ACHN (cell line): ENCODE measurements at places on chromosomes 12 and 14.

GRCh38 chr14:54700717-54701116 lies 133.8 kb downstream of the SAMD4A start:
- no peak for DNase-seq

DNA sequence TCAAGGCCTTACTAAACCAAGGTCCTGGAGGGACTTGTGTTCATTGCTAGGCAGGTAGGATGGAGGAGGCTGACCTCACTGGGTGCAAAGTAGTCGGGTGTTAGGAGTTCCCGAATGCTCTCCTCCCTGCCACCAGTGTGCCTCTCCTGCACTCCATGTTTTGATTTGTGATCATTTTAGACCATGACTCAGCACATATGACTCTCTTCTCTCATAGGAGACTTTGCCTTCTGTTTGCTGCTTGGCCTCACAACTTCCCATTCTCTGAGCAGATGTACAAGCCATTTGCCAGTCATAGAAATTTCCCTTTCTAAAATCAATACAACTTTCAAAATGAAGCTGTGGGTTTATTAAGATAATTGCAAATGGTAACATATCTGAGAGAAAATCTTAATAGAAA lies 46.6 kb upstream of the LRIG3 start:
- no peak for DNase-seq

- no peak for DNase-seq
Observed at GRCh38 chr12:67790660-67791059, 142.1 kb downstream of the DYRK2 start.

DNA sequence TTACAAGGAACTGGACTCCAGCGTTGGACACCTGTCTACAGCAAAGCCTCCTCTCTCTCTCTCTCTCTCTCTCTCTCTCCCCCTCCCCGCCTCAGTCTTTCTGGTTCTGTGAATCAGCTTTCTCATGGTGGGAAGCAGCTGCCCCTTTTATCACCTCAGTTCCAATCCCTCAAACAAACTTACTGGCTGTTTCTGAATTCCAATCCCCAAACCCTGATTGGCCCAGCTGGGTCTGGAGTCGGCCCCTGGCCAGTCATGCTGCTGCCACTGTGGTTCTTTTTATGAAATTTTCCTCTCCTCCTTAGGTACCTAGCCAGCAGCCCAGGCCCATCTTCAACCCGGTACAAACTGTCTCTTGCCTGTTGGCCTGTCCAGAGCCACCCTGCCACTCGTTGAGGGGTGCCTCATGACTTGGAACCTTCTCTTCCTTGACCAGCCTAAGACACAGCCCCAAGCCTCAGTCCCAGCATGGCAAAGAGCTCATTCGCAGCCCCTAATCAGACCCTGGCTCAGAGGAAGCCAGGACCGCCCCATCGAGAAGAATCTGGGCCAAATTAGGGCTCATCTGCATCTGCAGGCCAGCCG lies 9.4 kb upstream of the MORN3 start:
- DNase-seq = no peak

DNA sequence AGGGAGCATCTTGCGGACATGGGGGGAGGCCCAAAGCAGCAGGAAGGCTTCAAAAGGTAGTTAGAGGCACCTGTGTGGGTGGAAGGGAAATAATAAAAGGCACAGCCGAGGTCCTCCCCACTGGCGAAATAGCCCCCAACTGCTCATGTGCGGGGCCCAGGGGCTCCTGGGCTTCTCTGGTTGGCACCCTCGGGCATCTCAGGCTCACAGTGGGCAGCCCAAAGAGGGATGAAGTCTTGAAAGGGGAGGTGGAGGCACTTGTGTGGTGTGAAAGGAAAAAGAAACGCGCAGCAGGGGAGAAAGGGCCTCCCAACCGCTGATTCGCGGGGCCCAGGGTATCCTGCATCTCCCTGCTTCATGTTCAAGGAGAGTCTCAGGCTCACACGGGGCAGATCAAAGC lies 579.4 kb downstream of the ALG10 start:
- DNase-seq = no peak

- peak; percentile 96 for DNase-seq
Observed at GRCh38 chr12:15928346-15928745, 17.2 kb downstream of the DERA start.

DNA sequence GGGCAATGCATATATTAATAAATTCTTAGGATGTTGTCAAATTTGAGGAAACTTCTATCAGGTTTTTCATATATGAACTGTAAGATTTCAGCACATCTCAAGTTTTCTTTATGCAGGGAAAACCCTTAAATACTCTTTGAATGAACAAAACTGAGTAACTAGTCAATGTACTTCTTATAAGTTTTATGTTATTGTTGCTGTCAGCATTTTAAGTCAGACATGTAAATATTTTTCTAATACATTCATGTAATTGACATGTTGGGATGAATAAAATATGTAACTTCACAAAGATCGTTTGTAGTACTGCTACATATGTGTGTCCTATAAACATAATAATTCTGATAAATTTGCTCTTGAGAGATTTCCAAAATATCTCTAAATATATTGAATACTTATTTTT lies 109.6 kb downstream of the BMP4 start:
- DNase-seq = no peak
